Stimulated activated CD8-positive, alpha-beta memory T cell treated with anti-CD3 and anti-CD28 coated beads, Interleukin-4, amount 100 ng/mL, for 48 hours (primary cell): ENCODE measurements at places on chromosomes 5 and 9.

GRCh38 chr5:29170599-29170998 lies 2022.9 kb upstream of the CDH6 start:
- DNase-seq: no peak

- DNase-seq: no peak
These were observed 2.5 kb upstream of the AQP7 start for GRCh38 chr9:33404788-33405362.

DNA sequence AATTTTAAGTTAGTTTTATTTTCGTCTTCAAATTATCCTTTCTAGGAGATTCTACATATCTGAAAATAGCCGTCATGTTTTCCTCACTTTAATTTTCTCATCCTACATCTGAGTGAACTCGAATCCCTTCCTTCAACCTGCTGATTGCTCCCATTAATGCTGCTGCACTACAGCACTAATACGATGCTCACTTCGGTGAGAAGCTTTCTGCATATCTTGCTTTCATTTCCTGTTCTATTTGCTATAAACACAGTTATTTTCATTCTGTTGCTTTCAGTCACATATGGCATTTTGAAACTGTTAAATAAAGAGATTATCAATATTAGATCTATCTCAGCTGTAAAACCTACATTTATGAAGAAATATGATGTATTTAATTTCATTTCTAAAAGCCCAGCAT lies 749.2 kb downstream of the EFNA5 start:
- DNase-seq: no peak

DNA sequence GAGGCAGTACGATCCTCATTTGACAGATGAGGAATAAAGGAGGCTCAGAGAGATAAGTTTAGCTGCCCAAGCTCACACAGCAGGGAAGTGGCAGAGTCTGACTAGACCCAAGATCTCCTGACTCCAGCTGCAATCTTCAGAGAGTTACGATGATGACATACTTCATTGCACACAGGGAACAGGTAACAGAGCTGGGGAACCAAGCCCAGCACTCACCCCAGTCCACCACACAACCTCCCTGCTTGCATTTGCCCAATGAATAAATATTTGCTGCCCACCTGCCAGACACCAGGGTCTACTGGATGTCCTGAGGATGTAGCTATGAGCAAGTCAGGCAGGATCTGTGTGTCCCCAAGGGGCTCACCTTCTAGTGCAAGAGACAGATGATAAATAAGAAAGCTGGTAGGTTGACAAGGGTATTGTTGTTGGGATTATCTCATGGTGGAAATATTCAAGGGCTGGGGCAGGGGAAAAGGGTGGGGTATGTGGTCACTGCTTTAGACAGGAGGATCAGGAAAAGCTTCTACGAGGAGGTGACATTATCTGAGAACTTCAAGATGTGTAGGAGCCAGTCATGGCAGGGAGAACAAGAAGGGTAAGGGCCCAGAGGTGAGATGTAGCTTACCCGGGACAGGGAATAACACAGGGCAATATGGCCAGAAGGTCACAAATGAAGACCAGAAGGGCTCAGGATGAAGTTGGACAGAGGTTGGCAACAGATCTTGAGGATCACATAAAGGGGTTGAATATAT lies 28.6 kb upstream of the CPEB4 start:
- DNase-seq: no peak

DNA sequence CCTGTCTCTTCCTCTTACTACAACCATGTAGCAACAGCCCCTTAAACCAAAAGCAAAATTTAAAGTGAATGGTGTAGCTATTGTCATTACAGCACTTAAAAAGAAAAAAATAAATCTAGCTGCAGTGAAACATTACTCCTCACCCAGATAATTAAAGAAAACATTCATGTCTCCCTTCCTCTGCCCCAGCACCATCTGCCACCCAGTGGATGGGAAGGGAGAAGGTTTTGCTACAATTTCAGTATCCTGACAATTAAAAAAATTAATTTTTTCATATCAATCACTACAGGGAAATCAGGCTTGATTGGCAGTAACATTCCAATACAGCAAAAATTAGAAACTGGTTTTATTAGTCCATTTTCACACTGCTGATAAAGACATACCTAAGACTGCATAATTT lies 147.4 kb upstream of the PUM3 start:
- DNase-seq: no peak

DNA sequence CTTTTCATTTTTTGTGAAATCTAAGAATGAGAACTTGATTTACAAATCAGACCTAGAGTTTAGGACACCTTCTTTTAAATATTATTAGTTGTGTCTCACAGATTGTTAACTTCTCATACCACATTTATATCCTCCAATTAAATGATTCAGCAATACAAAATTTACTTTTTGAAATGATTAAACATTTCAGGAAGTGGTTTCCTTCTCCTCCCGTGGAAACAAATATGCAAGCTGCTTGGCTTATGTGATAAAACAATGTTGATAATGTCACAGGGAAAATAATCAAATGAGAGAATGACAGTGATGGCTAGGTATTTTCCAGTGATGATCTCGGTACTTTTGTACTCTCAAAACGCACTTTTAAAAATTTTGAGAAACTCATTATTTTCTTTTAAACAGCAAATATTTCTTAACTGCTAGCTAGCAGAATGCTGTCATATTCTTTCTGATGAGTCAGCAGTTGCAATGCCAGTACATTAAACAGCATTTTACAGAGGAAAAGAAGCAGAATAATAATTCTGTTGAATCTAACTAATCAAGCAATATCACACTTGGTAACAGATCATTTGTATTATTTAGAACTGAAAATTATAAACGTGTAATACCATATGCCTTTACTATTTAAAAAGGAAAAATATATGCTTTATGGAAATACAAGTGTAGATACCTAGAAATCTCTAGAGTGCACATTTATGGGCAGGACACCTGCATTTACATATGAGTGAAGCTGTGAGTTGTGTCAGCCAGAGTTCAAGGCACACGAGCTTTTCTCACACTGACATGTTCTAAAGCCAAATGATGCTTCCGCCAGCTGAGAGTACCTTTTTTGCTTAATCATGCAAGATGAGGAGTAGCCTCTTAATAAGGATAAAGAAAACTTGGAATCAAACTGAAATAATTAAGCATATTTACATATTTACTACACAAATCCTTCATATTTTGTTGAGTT lies 53.6 kb upstream of the CDH18 start:
- DNase-seq: no peak

- DNase-seq: no peak
These were observed 84.5 kb upstream of the RAI14 start for GRCh38 chr5:34571677-34572041.

DNA sequence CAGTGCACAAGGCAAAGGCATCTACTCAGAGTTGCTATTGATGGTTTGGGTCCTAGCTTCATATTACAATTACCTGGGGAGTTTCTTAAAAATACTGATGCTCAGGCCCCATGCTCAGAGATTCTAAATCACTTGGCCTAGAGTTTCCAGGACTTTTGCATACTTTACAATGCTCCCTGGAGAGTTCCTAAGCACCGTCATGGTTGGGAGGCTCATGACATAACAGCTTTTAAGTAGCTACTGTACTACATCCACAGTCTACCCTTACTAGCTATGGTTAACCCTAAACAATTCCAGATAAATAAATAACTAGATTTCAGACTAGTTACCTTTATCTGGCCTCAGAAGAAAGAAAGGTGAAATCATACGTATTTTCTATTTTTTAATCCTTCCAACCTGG lies 414.4 kb downstream of the PDE4D start:
- no peak for DNase-seq

GRCh38 chr5:130331332-130331731 lies 427.1 kb downstream of the CHSY3 start:
- no peak for DNase-seq
